Epithelial cell of esophagus (primary cell): ENCODE measurements at places on chromosomes 13 and 19.

- DNase-seq, result no peak
These were observed 284.0 kb downstream of the DNAJC15 start for GRCh38 chr13:43307221-43307920.

DNA sequence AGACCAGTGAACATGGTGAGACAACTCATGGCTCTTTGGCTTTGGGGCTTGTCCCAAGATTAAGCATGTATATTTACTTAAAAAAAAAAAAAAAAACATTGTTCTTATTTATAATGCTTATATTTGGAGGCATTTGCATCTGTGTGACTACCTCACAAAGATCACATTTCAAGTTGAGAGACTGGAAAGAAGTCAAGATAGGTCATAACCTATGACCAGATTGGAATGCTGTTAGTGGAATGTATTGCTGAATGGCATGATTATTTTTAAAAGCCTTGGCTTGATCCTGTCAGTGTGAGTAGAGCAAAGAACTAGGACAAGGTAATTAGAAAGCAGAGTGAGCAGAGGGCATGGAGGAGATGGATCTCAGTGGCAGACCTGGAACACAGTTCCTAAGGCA lies 214.6 kb downstream of the OXGR1 start:
- no peak for DNase-seq

DNA sequence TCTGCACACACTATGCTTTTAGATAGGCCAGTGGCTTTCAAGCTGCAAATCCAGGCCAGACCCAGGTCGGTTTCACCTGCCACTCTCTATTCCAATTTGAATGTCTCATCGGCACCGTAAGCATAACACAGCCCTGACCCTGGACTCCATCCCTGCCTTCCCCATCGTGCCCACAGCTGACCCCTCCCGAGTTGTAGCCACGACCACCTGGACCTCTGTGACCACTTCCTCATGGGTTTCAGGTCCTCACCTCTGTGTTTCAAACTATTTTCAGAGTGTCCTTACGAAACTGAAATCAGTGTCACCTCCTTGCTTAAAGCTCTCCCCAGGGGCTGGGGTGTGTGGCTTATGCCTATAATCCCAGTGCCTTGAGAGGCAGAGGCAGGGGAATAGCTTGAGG lies 9.0 kb upstream of the HSH2D start:
- no peak for DNase-seq

DNA sequence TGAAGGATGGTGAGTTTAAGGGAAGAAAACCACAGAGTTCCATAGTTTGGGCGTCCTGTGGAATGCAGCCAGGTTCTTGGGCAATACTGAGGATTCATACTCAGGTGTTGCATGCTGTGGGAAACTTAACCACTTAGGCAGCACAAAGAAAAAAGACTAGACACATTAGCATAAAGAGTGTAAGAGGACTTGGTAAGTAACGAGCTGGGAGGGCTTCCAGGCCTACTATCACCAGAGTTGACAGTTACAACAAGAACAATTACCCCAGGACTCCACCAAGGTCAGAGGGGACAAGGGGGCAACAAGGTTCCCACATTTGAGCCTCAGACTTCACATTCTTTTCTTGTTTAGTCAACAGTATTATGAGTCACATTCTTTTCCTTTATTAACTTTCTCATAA lies 33.2 kb downstream of the KCTD12 start:
- DNase-seq, result peak; percentile 94

- DNase-seq, result no peak
These were observed 198.6 kb downstream of the TEX29 start for GRCh38 chr13:111519041-111519440.

GRCh38 chr13:102392481-102393209 lies 9.2 kb downstream of the FGF14 start:
- peak; percentile 36 for DNase-seq

GRCh38 chr13:98447881-98448641 lies 128.8 kb downstream of the STK24 start:
- DNase-seq, result peak; percentile 63

DNA sequence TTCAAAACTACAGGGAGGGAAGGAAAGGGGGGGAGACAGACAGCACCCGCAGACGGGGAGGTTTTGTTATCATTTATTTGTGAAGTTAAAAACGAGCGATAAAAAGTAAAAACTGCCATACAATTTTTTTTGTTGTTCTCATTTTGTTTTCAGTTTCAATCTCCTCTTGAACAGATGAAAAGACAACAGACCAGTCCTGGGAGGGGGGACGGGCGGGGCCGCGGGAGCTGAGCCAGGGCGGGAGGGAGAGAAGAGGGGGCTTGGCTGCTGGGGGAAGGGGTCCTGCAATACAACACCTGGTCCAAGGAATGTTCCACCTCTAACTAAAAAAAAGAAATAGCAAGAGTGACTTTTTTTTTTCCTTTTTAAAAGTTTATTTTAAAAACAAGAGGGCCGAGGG lies 11.3 kb downstream of the KHSRP start:
- no peak for DNase-seq

GRCh38 chr13:73109288-73109899 lies 50.6 kb downstream of the KLF5 start:
- DNase-seq, result no peak

GRCh38 chr19:16330368-16330801 lies 5.8 kb downstream of the KLF2 start:
- DNase-seq, result peak; percentile 97

GRCh38 chr19:33287927-33288326 lies 14.4 kb downstream of the CEBPA start:
- peak; percentile 32 for DNase-seq

- no peak for DNase-seq
These were observed 544.6 kb downstream of the GPC6 start for GRCh38 chr13:93771227-93771626.

DNA sequence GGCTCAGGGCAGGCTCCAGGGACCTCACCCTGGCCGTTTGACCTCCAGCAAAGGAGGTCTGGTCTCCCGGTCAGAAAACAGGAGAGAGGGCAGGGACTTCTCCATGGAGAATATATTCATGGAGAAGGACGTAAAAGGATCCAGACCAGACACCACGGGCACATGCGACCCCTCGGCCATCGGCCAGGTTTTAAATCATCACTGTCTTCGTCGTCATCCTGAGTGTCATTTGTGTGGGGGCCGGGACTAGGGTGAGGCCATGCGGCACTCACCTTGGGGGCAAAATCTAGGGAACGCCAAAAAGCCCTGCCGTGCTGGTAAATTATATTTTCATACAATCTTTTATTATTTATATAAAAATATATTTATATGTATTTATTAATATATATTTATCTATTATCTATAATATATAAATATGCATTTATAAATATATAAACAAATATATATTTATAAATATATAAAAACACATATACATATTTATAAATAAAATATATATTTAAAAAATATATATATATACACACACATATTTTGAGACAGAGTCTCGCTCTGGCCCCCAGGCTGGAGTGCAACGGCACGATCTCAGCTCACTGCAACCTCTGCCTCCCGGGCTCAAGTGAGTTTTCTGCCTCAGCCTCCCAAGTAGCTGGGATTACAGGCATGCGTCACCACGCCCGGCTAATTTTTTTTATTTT lies 75.4 kb downstream of the GADD45B start:
- no peak for DNase-seq

GRCh38 chr13:101565317-101565716 lies 112.8 kb downstream of the ITGBL1 start:
- no peak for DNase-seq

DNA sequence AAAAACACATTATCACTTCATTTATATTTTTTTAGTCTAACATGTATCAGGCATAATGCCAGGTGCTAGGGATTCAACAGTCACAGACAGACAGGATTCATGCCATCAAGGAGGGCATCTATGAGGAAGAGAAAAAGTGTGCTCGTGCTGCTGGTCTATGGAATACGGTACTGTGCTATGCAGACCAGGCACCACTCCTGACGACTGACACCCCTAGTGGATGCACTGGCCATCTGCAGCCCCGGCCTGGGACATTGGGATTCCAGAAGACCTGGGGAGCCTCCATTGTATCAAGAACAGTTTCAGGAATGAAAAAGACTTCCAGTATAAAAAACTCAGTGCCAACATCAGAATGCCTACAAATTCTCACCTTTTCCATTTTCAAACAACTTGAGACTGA lies 94.0 kb downstream of the KLF12 start:
- peak; percentile 45 for DNase-seq

GRCh38 chr13:97387890-97388289 lies 46.1 kb upstream of the RAP2A start:
- DNase-seq, result no peak

DNA sequence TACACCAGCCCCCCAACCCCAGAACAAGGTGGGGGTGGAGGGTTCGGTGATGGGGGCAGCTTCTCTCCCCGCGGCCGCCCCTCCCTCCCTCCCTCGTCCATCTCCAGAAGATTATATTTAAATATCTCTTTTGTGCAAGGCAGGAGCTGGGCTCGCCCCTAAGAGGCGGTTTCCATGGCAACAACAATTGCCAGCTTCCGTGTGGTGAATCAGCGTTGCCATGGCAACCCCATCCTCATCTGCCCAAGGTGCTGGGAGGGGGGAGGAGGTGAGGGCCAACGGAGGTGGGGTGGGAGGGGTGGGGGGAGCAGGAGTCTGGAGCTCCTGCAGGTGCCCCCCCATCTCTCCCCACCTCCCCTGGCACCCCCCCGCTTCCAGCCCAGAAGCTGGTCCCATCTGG lies 46.4 kb downstream of the CELF5 start:
- peak; percentile 41 for DNase-seq

DNA sequence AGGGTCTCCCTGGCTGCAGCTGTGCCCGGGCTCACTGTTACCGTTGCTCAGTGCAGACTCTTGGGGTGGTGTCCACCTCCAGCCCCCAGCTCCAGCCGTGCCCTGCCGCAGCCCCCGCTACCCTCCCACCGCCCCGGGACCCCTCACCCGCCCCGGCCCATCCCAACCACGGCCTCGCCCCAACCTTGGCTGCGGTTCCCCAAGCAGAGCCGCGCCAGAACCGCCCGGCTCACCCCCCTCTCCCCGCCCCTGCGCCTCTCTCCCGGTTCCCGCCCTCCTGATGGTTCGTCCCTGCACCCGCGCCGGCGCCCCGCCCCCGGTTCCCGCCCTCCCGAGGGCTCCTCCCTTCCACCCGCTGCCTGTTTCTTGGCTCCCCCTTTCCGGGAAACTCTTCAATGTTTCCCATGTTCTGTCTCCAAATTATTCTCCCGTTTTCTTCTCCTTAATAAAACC lies 40.3 kb downstream of the ANKRD10 start:
- DNase-seq, result peak; percentile 68

GRCh38 chr19:11861301-11861700 lies 12.8 kb downstream of the ZNF439 start:
- no peak for DNase-seq

DNA sequence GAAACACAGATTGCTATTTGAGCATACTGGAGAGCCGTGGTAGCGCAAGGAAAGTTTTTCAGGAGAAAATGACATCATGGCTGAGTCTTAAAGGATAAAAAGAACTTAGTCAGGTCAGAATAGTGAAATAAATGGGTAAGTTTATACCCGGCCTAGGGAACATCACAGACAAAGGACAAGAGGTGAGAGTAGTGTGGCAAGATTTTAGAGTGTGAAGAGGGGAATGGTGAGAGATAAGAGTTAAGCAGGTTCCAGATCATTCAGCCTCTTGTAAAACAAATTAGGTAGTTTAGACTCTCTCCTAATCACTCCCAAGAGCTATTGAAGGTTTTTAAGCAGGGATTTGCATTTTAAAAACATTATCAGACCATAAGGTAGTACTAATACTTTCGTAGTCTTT lies 116.0 kb upstream of the MAB21L1 start:
- no peak for DNase-seq

GRCh38 chr19:21707065-21707464 lies 60.3 kb downstream of the ZNF100 start:
- DNase-seq, result no peak

- DNase-seq, result no peak
These were observed 54.9 kb upstream of the ITM2B start for GRCh38 chr13:48178126-48178525.

- peak; percentile 57 for DNase-seq
These were observed 429.8 kb downstream of the FOXO1 start for GRCh38 chr13:40236566-40237168.

DNA sequence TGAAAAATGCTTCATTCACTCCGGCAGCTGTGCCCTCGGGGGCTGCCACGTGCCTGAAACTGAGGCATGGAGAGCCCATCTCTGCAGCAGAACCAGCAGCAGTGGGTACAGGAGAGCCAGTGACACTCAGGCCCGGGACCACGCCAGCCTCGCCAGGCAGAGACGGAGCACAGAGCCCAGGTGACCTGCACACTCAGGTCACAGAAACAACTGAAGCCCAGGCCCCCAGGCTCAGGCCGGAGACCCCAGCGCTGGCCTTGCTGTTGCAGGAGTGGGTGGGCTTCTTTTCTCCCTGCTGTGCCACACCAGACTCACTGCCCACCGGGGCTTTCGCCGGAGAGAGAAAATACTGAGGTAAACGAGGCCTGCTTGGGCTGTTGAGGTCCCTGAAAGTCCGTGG lies 117.3 kb downstream of the SOX1 start:
- DNase-seq, result no peak

DNA sequence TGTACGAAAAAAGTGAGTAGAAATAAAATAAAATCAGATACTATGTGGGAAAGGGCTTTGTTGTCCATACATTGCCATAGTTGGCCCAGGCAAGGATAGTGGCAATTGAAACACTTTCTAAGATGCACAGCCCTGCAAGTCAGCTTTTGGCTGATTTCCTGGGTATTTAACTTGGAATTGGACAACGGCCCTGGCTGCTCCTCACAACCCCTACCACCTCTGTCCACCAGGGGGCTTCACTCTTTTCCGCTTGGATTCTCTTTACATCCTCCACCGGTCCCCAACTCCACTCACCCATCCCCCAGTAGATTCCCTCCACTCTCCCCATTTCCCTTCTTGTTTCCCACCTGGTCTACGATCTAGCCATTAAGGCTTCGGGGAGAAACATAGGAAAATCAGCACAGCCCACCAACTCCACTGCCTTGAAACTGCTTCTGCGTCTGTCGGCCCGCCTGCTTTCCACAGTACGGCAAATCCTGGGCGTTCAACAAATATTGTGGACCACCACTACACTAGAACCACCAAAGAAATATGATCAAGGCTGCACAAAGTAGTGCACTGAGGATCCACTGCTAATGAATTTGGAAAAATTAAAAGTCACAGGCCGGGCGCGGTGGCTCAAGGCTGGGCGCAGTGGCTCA lies 48.6 kb upstream of the GTF3A start:
- peak; percentile 52 for DNase-seq

DNA sequence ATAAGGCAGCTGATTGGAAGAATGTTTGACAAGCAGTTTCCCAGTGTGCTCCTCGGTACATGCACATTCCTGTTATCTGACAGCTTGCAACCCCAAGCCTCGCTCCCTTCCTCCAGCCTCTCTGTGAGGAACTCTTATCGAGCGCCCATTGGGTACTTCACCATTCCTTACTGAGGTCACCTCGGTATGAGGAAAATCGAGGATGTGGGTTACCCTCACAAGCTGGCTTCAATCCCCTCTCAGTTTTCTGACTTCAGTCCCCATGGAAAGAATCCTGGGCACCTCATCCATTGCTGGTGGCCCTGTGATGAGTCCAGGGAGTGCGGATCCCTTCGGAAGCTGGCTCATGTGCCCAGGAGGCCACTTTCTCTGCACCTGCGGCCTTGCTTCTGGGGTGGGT lies 17.3 kb downstream of the TEX29 start:
- DNase-seq, result no peak
